ENCODE measurements at places on chromosomes 13 and 19.

DNA sequence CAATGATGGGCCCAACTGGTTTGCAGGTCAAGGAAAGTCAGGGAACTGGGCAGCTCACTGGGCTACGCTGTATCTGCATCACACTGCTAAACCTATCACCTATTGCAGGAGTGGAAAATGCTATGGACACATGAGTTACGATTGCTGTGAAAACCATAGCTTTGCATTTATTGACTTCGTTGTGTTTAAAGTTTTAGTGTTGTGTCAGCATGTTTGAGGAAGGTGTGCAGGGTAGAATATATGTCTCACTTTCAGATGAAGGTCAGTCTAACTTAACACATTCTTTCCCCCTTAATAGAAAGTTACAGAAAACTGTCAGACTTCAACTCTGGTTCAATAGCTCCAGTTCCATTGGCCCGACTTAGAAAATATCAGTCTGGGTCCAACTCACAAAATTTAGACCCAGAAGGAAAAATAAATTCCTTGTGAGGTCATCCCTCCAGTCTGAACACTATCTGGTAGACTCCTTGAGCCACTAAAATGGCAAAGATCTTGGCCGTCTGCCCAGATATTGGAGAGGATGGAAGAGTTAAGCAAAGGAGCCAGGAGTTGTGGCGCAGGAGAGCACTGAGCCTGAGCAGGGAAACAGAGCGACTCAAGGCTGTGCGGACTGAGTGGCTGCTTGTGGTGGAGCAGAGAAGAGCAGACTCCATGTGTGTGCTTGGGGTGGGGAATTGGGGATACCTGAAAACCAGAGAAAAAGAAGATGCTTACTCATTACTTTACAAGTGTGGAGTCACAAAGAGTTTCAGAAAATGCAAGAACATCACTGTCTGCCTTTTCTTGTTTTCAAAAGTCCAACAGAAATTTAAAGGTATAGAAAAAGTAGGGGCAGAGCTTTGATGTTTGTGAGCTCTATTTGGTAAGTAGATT is 518.5 kb downstream of the FGF9 start:
- DNase-seq: no peak

- no peak for DNase-seq
Observed at GRCh38 chr13:109630271-109630670, 156.1 kb downstream of the IRS2 start.

GRCh38 chr19:16527971-16528521 is 14.2 kb downstream of the CHERP start:
- DNase-seq: peak; percentile 55

DNA sequence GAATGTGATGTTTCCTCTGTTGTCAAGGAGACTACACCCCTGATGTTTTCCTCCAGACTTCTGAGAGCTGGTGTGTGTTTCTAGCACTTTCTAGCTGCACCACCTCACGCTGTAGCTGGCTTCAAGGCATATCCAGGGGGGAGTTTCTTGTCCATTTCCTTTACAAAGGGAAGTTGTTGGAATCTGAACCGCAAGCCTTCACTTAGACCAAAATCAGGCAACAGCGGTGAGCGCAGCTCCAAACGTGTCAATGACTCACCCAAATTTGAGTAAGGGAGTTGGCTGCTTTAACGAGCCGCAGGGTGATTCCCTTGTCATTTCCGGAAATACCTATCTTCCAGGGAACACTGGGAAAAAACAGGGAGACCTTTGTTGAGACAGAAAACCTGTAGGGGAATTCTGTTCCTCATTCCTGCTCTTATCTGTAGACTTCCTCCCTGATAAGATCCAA is 2.5 kb downstream of the LDLR start:
- peak; percentile 81 for DNase-seq

GRCh38 chr19:17685451-17686022 is 2.6 kb downstream of the UNC13A start:
- DNase-seq: no peak

GRCh38 chr19:36245210-36246005 is 30.5 kb downstream of the ZNF146 start:
- no peak for DNase-seq

DNA sequence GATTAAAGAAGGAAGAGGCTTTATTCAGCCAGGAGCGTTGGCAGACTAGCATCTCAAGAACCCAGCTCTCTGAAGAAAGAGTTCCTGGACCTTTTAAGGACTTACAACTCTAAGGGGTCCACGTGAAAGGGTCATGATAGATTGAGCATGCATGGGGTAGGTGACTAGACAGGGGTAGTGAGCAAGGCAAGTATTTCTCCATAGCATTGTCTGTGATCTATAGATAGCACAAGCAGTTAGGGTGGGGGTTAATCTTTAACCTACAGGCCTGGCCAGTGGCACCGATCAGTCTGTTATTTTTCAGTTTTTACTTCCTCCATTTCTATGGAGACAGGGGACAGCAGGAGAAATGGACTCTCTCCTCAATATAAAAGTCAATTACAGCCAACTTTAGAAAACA is 983.7 kb downstream of the SLITRK1 start:
- no peak for DNase-seq

GRCh38 chr13:54633456-54633855 is 1604.8 kb downstream of the OLFM4 start:
- no peak for DNase-seq

DNA sequence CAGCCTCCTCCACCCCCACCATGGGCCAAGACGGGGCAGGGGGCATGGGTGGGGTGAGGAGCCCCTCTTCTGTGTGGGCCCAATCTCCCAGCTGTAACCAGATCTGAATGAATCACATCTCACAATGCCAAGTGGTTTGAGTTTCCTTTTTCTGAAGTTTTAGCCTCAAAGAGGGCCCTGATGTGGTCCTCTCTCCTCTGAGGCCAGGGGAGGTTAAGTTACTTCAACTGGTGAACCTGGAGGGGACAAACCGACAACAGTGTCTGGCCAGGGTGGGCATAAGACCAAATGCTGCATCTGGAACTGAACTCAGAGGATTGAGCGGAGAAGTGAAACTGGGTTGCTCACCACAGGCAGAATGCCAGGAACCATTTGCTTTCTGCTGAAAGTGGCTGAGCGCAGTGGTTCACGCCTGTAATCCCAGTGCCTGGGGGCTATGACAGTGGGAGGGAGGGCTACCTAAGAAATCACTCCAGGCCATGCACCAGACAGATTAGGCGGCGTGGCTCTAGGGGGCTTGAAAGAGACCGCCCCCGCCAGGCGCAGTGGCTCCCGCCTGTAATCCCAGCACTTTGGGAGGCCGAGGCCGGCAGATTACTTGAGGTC is 15.4 kb upstream of the IRGC start:
- DNase-seq: peak; percentile 47

GRCh38 chr19:13181747-13182388 is 31.7 kb downstream of the IER2 start:
- peak; percentile 51 for DNase-seq

DNA sequence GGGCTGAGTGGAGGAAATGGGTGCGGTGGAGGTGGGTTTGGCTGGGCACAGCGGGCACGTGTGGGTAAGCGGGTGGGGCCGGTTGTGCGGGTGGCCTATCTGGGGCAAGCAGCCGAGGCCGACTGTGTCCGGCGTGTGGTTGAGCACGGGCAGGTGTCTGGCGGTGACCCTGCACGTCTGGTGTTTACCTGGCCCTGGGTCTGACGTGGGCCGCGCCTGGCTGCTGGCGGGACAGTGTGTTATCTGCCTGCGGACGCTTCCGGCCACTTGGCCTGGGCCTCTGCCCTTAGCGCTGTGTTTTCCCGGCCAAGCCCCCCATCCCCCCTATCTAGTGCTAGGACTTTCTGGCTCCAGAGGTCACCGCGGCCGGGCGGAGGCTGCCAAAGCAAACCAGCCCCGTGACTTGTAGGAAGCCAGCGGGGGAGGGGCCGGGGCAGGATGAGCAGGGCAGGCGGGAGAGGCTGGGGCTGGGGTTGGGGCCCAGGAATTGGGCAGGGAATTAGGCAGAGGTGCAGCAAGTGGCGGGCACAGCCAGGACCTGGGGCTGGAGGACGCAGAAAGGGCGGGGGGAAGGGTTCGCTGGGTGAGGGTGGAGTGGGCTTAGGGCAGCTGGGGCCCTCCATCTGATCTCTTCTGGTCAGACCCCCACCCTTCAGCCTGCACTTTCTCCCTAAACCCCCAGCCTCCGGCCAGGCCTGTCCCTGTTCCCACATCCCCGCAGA is 534 bp upstream of the HPN start:
- peak; percentile 22 for DNase-seq

DNA sequence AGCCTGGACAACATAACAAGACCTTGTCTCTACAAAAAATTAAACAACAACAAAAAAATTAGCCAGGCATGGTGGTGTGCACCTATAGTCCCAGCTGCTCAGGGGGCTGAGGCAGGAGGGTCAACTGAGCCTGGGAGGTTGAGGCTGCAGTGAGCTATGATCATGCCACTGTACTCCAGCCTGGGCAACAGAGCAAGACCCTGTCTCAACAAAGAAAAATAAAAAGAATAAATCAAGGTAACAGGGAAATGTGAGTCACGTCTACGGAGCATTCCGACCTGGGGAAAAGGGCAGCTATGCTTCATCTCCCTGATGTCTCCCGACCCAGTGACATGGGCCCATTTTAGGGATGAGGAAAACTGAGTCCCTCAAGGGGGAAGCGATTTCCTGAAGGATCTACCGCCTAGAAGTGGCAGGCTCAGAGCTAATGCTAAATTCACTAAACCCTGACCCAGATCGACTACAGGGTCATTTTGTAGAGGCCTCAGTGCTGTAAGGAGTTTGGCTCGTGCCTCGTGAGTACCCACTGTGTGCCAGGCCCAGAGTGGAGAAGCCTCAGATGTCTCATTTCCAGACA is 19.5 kb downstream of the PTPRS start:
- DNase-seq: no peak

DNA sequence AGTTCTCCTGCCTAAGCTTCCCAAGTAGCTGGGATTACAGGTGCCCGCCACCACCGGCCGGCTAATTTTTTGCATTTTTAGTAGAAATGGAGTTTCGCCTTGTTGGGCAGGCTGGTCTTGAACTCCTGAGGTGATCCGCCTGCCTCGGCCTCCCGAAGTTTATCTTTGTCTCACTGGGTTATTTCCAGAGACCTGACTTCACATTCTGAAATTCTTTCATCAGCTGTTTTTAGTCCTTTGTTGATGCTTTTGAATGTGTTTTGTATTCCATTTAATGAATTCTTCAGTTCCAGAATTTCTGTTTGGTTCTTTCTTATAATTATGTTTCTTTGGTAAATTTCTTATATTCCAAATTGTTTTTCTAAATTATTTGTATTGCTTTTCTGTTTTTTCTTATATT is 55.4 kb upstream of the MLNR start:
- no peak for DNase-seq

DNA sequence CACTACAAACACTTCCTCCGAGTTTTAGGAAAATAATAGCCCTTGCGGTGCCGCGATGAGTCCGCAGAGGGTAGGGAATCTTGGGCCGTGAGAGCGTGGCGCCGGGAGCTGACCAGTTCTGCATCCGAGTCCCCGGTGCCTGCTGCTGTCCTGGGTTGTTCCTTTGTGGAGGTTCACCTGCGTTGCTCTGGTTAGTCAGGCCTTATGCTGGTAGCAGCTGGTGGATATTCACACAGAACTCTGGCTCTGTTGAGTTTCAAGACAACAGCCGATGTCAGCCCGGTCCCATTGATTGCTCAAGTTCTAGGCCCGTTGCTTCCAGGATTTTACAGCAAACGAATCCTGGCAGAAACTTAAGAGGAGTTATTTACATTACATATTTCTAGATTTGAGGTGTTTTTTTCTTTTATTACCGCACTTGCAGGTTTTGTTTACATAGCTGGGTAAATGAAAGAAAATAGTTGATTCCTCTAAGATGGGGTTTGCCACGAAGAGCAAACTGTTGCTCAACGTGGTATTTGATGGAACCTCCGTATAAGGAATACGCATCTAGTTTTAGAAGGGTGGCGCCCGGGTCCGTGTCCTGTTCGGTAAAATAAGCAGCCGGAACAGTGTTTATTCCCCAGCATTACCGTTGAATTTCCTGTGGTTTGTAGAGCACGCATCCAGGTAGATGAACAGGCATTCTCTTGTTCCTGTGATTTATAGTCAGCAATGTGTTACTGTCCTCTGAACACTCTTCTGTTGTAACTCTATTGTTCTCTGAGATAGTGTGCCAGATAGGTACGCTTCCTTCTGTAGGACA is 1.3 kb downstream of the CLDN10 start:
- no peak for DNase-seq

GRCh38 chr13:71964491-71965100 is 97.6 kb upstream of the DACH1 start:
- no peak for DNase-seq

GRCh38 chr13:65057986-65058385 is 2172.2 kb downstream of the PCDH9 start:
- no peak for DNase-seq

DNA sequence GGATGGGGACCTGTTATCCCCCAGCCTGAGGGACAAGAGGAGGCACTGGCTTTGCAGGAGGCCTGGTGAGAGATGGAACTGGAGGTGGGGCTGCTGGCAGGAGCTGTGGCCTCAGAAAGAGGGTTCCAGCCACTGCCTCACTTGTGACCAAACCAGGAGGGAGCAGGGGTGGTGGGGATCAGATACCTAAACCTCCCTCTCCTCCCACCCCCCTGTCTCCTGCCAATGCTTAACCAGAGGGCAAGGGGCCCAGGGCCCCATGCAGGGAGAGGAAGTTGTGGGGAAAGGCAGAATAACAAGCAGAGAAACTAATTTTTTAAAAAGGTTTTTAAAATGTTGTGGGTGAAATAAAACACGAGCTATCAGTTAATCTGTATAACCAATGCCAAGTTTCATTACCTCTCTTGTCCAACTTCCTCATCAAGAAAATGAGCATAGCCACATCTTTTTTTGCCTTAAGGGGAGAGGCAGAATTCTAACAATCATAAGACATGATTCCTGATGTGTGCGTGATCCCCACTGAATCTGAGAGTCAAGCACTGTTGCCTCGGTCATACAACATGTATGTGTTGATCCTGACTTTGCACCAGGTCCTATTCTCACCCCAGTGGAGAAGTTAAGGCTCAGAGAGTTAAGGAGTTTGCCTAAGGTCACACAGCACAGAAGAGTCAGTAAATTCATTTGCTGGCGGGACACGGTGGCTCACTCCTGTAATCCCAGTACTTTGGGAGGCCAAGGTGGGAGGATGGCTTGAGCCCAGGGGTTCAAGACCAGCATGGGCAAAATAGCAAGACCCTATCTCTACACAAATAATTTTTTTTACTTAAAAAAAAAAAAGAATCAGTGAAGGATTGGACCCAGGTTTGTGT is 12.9 kb downstream of the FXYD5 start:
- no peak for DNase-seq

GRCh38 chr13:79212064-79212619 is 193.9 kb downstream of the RBM26 start:
- no peak for DNase-seq

DNA sequence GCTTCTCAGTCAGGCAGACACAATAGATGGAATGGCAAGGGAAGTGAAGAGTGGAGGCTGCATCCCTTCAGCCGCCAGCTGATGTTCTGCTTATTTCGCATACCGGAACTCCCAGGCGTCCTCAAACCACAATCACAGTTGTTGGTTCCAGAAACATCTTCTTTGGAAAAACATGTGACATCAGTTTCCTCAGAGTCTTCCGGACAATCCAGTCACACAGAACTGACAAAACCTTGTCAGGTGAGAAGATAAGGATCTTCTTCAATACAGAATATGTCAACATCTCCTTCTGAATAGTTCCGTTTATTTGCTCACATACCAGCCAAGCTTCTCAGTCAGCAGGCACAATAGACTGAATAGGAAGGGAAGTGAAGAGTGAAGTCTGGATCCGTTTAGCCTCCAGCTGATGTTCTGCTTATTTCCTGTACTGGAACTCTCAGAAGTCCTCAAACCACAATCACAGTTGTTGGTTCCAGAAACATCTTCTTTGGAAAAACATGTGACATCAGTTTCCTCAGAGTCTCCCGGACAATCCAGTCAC is 45.1 kb upstream of the CEACAM21 start:
- peak; percentile 66 for DNase-seq
